ENCODE measurements at places on chromosomes 4 and X.

GRCh38 chrX:71992711-71993110 lies 82.1 kb downstream of the NHSL2 start:
- no peak for DNase-seq

DNA sequence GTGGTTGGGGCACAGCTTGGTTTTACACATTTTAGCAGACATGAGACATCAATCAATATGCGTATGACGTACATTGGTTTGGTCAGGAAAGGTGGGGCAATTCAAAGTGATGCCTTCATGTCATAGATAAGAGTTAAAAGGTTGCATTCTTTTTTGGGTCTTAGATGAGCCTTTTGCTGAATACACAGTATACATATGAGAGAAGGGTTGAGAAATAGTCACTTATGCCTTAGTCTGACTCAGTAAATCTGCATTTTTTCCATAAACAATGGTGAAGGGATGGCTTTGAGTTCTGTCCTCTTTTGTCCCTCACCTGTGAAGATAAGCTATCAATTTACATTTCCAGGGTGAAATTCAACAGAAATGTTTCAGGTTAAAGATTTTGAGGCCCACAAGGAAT lies 43.9 kb upstream of the UGT2B15 start:
- no peak for DNase-seq

- DNase-seq = no peak
Observed at GRCh38 chr4:142959173-142959572, 113.1 kb upstream of the INPP4B start.

DNA sequence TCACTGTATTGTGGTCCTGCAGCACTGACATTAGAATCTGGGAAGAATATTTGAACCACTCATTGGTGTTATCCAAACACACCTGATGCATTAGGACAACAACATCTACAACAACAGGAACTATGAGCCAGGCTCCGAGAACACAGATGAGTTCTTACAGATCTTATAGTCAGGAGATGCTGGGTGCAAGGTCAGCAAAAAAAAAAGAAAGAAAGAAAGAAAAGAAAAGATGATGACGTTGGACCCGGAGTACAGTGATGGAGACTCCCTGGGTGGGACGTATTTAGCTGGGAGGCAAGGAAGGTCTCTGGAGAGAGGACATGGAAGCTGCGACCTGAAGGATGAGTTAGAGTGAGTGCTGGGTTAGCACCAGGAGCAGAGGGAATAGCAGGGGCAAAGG lies 17.8 kb upstream of the MAN2B2 start:
- no peak for DNase-seq

GRCh38 chr4:186264660-186265059 lies 1.3 kb upstream of the F11 start:
- DNase-seq = no peak

- DNase-seq = no peak
Observed at GRCh38 chr4:39750216-39750615, 52.3 kb downstream of the UBE2K start.

DNA sequence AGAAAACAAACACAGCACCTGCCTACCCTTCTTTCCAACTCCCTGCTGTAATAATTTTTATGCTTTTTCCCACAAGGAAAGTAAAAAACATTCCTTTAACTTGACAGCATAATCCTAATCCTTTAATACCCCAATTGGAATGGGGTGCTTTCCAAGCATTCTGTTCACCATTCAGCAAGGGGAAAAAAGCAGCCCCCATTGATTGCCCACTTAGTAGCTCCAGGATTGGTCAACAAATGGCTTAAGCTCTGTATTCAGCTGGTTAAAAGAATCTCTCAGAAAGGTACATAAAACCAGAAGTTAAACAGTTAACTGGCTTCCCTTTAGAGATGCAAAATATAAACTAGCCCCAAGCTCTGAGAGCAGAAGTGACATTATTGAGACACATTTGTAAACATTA lies 194.8 kb upstream of the ATOH1 start:
- no peak for DNase-seq

DNA sequence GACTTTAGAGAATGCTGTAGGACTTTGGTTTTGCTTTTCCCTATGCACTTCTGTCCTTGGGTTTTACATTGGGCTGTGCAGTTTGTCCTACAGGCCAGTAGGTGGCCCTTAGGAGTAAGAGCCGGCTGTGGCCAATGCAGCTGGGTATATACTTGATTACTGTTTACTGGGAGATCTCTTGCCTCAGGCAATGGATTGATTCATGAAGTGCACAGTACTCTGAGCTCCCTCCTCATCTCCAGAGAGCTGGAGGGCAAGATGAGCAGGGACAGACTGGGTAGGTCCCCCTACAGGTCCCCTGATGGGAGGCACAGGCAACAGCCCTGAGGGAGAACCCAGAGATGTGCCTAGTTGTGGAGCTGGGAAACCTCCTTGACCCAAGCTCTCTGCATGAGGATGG lies 103.8 kb upstream of the QRFPR start:
- DNase-seq = peak; percentile 46

GRCh38 chrX:104253567-104254441 lies 929 bp downstream of the ESX1 start:
- DNase-seq = no peak

DNA sequence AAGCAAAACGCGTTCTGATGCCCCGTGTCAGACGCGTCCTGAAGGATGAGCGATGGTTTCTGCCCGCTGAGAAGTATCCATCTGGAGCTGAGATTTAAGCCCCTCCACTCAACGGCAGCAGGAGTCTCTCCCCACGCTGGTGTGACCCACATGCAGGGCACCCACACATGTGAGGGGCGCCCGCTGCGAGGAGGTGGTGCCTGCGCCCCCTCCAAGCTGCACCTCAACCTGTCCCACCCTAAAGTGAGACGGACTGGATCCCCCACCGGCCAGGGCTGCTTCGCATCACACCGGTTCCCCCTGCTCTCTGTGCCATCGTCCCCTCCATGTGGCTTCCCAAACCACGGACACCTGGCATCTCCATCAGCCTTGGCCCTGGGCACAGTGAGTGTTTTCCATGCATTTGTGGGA lies 4.5 kb upstream of the PDE6B start:
- no peak for DNase-seq

- no peak for DNase-seq
Observed at GRCh38 chr4:153741541-153741940, 18.3 kb downstream of the RNF175 start.

GRCh38 chrX:50581405-50581804 lies 110.8 kb upstream of the DGKK start:
- no peak for DNase-seq

DNA sequence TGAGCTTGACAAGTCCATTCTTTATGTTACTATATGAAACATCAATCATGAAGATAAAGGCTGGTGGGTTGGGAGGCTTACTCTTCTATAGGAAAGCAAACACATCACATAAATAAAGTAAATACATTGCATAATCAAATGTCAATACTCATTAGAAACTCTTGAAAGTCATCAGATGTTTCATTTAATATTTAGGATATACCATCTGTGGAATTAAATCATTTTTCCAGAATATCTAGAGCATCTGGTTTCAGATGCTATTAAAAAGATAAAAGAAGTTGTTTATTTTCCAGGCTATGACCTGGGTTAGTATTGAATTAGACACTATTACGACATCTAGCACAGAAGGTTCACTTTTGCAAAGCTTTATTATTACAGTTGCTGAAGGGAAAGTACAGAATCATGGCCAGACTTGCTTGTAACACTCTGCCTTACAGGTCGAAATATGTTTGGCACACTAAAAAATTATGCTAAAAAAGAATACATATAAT lies 72.6 kb downstream of the METTL14 start:
- DNase-seq = no peak

- DNase-seq = no peak
Observed at GRCh38 chrX:2614911-2615310, 76.2 kb upstream of the CD99 start.

GRCh38 chr4:68256284-68256683 lies 10.8 kb upstream of the TMPRSS11B start:
- DNase-seq = no peak

DNA sequence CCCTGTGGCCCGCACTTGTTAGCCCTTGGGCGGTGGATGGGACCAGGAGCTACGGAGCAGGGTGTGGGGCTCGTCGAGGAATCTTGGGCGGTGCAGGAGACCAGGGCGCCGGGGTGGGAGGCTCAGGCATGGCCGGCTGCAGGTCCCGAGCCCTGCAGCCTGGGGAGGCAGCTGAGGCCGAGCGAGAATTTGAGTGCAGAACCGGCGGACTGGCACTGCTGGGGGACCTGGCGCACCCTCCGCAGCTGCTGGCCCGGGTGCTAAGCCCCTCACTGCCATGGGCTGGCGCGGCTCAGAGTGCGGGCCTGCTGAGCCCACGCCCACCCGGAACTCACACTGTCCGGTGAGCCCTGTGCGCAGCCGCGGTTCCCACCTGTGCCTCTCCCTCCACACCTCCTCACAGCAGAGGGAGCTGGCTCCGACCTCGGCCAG lies 73.6 kb upstream of the TLL1 start:
- DNase-seq = no peak

GRCh38 chr4:138291431-138291830 lies 49.3 kb upstream of the SLC7A11 start:
- no peak for DNase-seq

- DNase-seq = no peak
Observed at GRCh38 chrX:137565921-137566745, at the start of gene ZIC3. Gene ZIC3 (plus strand): TSS chrX:137566127. CDS start chrX:137566692, 565 bp downstream.

DNA sequence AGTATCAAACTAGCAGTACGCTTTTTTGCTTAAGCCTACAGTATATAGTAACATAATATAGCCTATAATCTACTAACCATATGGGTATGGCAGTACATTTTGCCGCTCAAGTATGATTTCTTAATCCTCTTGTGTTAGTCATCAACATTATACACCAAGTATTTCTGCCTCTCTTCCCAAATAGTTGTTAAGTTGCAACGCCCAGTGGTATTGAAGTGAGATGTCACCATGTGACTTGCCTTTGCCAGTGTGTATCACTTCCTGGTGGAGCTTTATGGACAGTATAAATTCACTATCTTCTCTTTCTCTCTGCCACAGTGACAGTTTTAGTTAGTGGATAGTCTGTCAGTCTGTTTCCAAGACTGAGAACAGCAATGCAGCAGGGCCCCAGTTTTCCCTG lies 535.5 kb downstream of the PDHA2 start:
- DNase-seq = no peak

DNA sequence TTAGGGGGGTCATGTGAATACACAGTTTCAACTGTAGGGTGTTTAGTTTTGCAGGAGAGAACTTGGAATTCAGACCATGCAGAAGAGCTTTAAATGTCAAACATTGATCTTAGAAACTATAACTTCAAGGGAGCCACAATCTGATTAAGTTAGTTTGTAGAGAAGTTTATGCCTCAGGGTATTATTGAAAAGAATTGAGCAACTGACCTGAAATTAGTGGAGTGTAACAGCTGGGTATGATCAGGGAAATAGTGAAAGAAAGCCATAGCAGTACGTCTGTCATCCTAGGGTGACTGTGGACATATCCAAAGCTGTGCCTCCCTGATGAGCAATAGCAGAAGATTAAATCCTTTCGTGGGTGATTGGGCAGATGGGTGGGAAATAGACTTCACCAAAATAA lies 63.8 kb downstream of the FAM47B start:
- DNase-seq = no peak

- no peak for DNase-seq
Observed at GRCh38 chrX:37677765-37678164, 7.8 kb upstream of the XK start.

- DNase-seq = no peak
Observed at GRCh38 chr4:25258980-25259578, 25.2 kb downstream of the PI4K2B start.

- no peak for DNase-seq
Observed at GRCh38 chr4:159015841-159016240, 87.0 kb upstream of the RAPGEF2 start.

- no peak for DNase-seq
Observed at GRCh38 chrX:149511081-149511480, 6.0 kb upstream of the IDS start.

DNA sequence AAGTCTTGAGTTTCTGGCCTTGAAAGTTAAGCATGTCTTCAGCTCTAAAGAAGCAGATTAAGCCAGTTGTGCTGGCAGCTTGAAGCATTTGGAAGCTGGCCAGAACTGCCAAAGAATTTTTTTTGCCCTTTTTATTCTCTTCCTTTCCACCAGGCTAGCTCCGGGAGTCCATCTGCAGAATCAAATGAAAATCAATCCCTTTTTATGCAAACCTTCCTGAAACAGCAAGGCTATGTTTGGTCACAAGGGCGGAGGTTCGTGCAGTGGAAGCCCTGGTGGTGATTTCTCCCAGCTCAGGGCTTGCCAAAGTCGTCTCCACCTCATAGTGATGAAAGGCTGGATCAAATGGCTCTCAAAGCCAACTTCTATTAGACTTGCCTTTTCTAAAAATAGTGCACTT lies 21.6 kb upstream of the C4orf54 start:
- no peak for DNase-seq

- DNase-seq = peak; percentile 23
Observed at GRCh38 chr4:173301518-173302201, 32.5 kb downstream of the HMGB2 start.

- DNase-seq = no peak
Observed at GRCh38 chrX:53065104-53065503, 16.5 kb downstream of the GPR173 start.

GRCh38 chr4:99485212-99485611 lies 25.6 kb upstream of the C4orf17 start:
- DNase-seq = no peak

- peak; percentile 55 for DNase-seq
Observed at GRCh38 chr4:47465004-47465403, 1.5 kb upstream of the COMMD8 start.

DNA sequence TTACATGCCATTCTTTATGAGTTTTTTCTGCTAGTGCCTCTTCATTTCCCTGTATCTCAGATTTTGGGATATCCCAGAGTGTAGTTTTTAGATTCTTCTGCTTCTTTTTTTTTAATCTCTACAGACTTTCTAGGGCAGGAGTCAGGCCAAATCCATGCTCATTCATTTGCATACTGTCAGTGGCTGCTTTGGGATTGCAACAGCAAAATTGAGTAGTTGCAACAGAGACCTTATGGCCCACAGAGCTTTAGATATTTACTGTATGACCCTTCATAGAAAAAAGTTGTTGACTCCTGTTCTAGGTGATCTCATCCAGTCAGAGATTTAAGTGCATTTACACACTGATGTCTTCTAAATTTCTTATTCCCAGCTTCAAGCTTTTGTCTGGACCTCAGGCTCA lies 35.3 kb downstream of the ARFIP1 start:
- no peak for DNase-seq

GRCh38 chr4:53804719-53805118 lies 213.4 kb upstream of the LNX1 start:
- peak; percentile 43 for DNase-seq

DNA sequence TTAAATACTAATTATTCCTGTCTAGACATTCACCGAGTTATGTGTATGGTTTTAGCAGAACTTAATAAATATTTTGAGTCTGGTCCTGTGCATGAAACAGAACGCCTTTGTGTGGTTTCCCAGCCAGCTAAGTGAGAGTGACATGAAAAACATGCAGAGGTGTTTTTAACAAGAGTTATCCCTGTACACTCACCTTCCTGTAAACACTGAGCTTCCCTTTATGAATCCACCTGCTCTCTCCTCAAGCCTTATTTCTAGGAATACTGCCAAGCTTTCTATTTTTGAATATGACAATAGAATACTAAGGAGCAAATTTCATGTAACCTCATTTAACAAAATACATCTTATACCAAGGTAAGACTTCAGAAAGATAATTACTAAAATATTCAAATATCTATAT lies 270.3 kb upstream of the CTSO start:
- DNase-seq = no peak

- DNase-seq = no peak
Observed at GRCh38 chr4:18980516-18981233, 959.1 kb upstream of the LCORL start.
